Pancreas (tissue), 10 donors: ENCODE measurements at places on chromosomes 2 and 18. TPM values are rescaled to one million over a fixed set of nuclear protein-coding genes. Genes with fewer than 3 reads are reported as not detected.

Gene CHCHD5
- polyA plus RNA-seq, result 30.1 TPM

Gene ALPG
- not detected for polyA plus RNA-seq

Gene KCNF1
- polyA plus RNA-seq, result 15.8 TPM

Gene ABHD3
- polyA plus RNA-seq, result 20.9 TPM

DNA sequence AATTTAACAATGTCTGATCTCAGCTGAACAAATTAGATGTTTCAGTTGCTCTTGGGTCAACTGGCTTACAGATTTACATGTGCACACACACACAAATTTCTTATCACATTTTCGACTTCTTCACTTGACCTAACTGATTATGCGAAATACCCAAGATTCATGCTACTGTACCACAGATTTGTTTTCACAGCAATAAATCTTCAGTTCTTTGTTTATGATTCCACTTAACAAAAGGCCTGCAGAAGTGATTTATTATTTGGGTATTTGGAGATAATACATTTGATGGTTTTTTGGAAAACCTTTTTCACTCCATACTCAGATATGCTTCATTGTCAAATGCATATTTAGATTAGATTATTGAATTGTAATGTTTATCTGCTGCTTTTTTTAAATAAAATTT is 129.0 kb downstream of the GALNT1 start:
- no peak overlapping the region for H3K4me3 ChIP-seq
- no peak for DNase-seq
- H3K27me3 ChIP-seq, result no peaks in the 10 kb centered on the region
- no peaks in the 10 kb centered on the region for H3K4me1 ChIP-seq

DNA sequence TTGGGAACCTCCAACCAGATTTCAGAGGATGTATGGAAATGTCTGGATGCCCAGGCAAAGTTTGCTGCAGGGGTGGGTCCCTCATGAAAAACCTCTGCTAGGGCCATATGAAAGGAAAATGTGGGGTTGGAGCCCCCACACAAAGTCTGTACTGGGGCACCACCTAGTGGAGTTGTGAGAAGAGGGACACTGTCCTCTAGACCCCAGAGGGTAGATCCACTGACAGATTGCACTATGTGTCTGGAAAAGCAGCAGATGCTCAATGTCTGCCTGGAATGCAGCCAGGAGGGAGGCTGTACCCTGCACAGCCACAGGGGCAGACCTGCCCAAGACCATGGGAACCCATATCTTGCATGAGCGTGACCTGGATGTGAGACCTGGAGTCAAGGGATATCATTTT is 573.7 kb upstream of the NXPH2 start:
- H3K27ac ChIP-seq, result no peak overlapping the region
- H3K27me3 ChIP-seq, result no peaks in the 10 kb centered on the region
- DNase-seq, result no peak
- no peaks in the 10 kb centered on the region for H3K36me3 ChIP-seq
- no peak overlapping the region for H3K4me3 ChIP-seq

- H3K36me3 ChIP-seq, result no peaks in the 10 kb centered on the region
- no peak overlapping the region for H3K4me3 ChIP-seq
- no peak for DNase-seq
Measured at GRCh38 chr2:42924418-42924886, 132.1 kb upstream of the HAAO start.

DNA sequence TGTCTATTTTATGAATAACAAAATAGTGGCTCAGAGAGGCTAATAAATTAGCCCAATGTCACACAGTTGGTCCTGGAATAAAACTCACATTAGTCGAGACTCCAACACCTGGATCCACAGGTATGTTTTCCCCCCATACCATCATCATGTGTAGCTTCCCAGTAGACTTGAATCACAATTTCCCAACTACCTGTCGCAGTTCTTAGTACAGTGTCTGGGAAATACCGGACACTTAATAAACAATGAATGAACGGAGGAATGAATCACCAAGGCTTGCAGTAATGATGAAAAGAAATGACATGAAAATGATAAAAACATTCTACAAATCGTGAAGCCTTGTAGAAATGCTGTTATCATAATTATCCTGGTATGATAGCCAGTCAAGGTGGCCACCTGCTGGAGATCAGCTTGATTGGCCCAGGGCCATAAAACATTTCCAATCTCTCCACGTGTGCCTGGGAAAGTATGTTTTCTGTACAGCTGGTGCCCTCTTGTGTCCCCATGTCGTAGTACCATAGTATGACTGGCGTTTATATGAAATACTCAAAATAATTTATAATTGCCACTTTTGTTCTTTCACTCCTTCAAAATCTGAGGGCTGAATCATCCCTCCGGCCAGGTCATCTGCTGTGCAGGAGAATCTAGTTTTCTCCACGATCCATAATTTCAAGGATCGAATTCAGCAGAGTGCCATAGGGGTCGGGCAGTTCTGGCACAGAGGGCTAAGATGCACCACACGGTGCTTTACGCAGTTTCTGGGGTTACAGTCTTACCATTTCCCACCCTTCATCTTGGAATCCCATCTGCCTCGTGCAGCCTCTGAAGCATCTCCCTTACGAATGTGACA is 95.4 kb downstream of the LAMA1 start:
- H3K27ac ChIP-seq, result no peak overlapping the region
- H3K4me1 ChIP-seq, result no peaks in the 10 kb centered on the region
- no peaks in the 10 kb centered on the region for H3K27me3 ChIP-seq
- H3K4me3 ChIP-seq, result no peak overlapping the region
- DNase-seq, result no peak

DNA sequence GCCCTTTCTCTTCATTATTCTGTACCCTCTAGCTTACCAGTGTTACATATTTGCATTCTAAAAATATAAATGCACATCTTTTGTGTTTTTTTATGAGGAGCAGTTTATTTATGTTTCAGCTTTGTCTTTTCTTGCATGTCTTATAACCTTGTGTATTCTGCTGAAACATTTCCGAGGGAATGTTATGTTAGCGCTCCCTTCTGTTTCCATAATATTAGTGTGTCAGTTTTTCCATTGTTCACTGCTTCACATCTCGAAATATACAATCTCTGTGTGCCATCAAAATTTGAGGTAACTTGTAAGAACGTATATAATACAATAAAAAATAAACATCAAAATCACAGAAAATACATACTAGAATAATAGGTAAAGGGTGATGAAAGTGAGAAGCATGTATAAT is 153.3 kb downstream of the PKP4 start:
- no peak for DNase-seq
- no peak overlapping the region for H3K27ac ChIP-seq
- H3K4me3 ChIP-seq, result no peak overlapping the region
- no peaks in the 10 kb centered on the region for H3K36me3 ChIP-seq
- H3K4me1 ChIP-seq, result no peaks in the 10 kb centered on the region

GRCh38 chr2:232628466-232629128 is 4.8 kb upstream of the EFHD1 start:
- no peaks in the 10 kb centered on the region for H3K36me3 ChIP-seq
- no peak overlapping the region for H3K4me3 ChIP-seq
- H3K27ac ChIP-seq, result no peak overlapping the region
- H3K27me3 ChIP-seq, result peaks cover 15% of the 10 kb centered on the region
- no peak for DNase-seq
- H3K4me1 ChIP-seq, result no peaks in the 10 kb centered on the region

- H3K4me1 ChIP-seq, result peaks cover 10% of the 10 kb centered on the region
- no peaks in the 10 kb centered on the region for H3K27me3 ChIP-seq
- no peak overlapping the region for H3K4me3 ChIP-seq
- DNase-seq, result no peak
Measured at GRCh38 chr2:181988154-181988924, 2.7 kb downstream of the PPP1R1C start.

- H3K4me1 ChIP-seq, result no peaks in the 10 kb centered on the region
- no peak for DNase-seq
- H3K4me3 ChIP-seq, result no peak overlapping the region
- H3K27ac ChIP-seq, result no peak overlapping the region
- H3K36me3 ChIP-seq, result no peaks in the 10 kb centered on the region
- H3K27me3 ChIP-seq, result no peaks in the 10 kb centered on the region
Measured at GRCh38 chr2:169071455-169071854, 2.1 kb downstream of the DHRS9 start.

DNA sequence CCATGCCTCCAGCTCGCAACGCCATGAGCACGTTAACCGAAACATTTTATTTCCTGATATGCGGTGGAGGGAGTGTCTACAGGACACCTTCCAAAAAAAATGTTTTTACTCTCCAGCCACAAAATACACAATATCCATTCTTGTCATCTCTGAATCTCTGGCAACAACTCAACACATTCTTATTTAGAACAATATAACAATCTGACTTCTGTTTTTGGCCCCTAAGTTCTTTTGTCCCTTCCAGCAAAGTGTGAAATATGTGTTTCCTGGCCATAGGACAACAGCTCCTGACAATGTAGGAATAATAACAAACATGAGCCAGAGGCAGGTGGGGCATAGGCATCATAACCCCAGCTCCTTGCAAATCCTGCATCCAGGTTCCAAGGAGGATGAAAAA is 163.0 kb downstream of the DDX1 start:
- no peak overlapping the region for H3K27ac ChIP-seq
- H3K4me1 ChIP-seq, result no peaks in the 10 kb centered on the region
- no peaks in the 10 kb centered on the region for H3K36me3 ChIP-seq

GRCh38 chr2:31192396-31192795 is 24.9 kb downstream of the CAPN14 start:
- no peak for DNase-seq
- no peak overlapping the region for H3K27ac ChIP-seq
- no peak overlapping the region for H3K4me3 ChIP-seq

- H3K27ac ChIP-seq, result no peak overlapping the region
- H3K27me3 ChIP-seq, result no peaks in the 10 kb centered on the region
- H3K4me1 ChIP-seq, result no peaks in the 10 kb centered on the region
- DNase-seq, result no peak
- H3K4me3 ChIP-seq, result no peak overlapping the region
- no peaks in the 10 kb centered on the region for H3K36me3 ChIP-seq
Measured at GRCh38 chr2:18934886-18935285, 345.5 kb upstream of the NT5C1B start.
